ENCODE measurements at places on chromosomes 6 and 20. TPM values are rescaled to one million over a fixed set of nuclear protein-coding genes. Genes with fewer than 3 reads are reported as not detected.

DNA sequence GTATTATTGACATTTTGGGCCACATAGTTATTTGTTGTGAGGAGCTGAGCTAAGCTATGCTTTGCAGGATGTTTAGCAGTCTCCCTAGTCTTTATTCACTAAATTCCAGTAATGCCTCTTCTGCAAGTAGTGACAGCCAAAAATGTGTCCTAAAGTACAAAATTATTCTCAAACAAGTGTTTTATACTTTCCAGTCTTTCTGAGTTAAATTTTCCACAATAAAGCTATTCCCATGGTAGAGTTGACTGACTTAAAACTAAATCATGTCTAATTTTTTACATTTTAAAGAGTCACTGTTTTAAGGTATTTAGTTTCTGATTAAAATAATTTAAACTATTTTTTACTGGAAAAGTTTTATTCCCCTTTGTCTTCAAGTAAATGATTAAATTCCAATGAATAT, 717.8 kb upstream of the HS3ST5 start:
- DNase-seq: no peak

OR2H2 gene
- not detected for polyA plus RNA-seq

DNA sequence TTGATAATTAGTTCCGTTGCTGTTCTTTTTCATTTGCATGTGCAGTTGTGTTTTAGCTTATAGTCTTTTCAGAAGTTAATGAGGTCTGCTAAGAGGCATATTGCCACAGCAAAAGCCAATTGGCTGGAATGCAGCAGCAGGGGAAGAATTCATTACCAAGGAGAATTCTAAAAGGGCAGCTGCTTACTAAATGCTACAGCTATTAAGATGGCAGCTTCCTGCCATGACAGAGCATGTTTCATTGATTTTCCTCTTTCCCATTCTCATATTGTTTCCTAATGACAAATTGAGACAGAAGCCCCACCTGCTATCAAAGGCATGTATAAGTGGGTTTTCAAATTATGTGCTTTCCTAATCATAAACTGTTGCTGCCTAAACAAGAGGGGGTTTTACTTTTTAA, 66.6 kb downstream of the CLVS2 start:
- no peak for DNase-seq

- peak; percentile 76 for DNase-seq
These were observed 90.2 kb downstream of the DST start for GRCh38 chr6:56552187-56553130.

DNA sequence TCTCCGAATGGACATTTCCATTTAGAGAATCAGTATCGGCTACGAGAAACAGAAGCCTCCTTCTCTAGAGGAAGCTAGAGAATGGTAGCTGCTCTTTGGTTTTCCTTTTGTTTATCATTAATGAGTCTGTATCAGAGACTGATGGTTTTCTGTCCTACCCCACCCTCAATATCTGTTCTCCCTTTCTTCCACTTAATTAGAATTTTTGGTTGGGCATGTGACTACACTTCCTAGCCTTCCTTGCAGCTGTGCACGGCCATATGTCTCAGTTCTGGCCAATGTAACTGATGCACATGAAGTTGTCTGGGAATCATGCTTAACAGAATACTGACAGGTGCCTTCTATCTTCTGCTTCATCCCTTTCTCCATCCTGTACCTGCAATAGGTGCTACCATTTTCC, 19.0 kb downstream of the RNF24 start:
- no peak for DNase-seq

- no peak for DNase-seq
These were observed 232.3 kb downstream of the QKI start for GRCh38 chr6:163646866-163647265.

DNA sequence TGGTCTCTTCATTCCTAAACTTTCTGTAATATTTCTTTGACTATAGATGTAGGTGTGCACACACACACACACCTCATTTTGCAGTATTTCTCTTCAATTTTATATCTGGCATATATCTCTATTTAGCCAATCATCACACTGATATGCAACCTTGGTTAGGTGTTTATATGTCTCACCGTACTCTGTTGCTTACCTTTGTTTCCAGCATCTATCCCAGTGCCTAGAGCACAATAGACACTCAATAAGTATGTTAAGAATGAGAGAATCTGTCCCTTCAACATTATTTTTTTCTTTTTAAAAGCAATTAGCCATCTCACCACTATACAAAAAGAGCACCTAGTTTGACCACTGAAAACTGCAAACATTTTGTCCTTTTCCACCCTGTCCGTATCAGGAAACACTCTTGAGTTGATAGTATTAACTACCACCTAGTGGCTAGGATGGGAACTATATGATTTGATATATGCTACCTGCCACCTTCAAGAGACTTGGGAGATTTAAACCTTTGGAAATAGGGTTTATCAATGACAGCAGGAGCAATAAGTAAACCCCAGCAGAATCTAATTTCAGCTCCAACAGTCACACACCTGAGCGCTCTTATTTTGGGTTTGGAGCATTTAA, 48.7 kb upstream of the RSPO3 start:
- DNase-seq: peak; percentile 45

DNA sequence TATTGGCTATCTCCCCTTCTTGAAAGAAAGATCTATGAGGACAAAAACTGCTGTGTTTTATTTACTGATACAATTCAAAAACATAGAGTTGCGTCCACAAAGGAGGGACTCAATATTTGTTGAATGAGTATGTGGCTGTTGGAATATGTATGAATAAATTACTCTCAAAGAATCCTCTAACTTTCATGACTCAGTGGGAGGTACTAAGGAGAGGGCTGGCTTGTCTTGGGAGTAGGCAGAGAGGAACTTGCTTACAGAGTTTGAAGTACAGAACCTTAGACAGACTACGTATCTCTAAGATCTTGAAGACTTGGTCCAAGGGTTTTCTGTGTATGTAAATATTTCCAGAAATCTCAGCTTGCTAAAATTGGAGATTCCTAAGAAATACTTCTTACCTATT, 504.0 kb upstream of the PTCHD4 start:
- DNase-seq: peak; percentile 30

DNA sequence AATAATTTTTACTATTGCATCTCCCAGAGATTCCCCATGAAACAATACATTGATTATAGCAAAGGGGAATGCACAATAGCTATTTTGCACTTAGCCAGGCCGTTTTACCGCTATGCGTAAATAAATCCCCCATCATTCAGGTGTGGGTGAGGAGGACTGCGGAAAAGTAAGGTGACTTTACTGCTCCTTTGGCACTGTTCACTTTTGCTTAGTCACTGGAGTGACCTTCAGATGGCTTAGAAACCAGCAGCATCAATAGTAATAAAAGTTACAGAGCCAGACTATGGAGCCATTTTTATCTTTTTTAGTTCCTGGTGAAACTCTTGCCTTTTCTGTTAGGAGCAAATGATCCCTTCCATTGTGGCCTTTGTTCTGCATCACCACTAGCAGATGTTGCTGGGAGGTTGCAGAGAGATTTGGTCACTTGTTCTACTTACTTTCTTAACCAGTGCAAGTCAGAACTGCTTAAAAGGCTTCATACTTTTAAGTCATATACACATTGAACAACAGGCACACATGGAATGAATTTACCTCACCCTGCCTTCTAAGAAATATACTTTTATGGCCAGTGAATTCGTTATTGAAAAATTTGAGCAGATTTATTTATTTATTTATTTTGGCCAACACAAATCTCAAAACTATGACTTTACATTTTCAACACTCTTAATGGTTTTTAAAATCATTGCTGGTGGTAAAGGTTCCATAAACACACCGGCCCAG, 12.1 kb upstream of the BTBD3 start:
- peak; percentile 29 for DNase-seq

GRCh38 chr20:57990396-57990987, 238.0 kb downstream of the ANKRD60 start:
- DNase-seq: no peak

SPDEF gene
- 0.04 TPM for polyA plus RNA-seq

DNA sequence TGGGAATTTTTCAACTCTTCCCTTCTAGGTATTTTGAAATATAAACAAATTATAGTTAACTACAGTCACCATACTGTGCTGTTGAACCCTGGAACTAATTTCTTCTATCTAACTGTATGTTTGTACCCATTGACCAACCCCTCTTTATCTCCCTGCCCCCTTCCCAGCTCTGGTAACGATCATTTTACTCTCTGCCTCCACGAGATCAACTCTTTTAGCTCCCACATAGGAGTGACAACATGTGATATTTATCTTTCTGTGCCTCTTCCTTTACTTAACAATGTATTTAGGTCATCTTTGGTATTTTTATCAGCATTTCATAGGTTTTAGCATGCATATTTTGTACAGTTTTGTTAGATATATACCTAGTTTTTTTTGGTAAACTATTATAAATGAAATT, 45.9 kb downstream of the ASXL1 start:
- no peak for DNase-seq

- no peak for DNase-seq
These were observed 33.7 kb upstream of the SCUBE3 start for GRCh38 chr6:35179901-35180535.

- no peak for DNase-seq
These were observed 288.2 kb downstream of the CENPW start for GRCh38 chr6:126628125-126628524.

DNA sequence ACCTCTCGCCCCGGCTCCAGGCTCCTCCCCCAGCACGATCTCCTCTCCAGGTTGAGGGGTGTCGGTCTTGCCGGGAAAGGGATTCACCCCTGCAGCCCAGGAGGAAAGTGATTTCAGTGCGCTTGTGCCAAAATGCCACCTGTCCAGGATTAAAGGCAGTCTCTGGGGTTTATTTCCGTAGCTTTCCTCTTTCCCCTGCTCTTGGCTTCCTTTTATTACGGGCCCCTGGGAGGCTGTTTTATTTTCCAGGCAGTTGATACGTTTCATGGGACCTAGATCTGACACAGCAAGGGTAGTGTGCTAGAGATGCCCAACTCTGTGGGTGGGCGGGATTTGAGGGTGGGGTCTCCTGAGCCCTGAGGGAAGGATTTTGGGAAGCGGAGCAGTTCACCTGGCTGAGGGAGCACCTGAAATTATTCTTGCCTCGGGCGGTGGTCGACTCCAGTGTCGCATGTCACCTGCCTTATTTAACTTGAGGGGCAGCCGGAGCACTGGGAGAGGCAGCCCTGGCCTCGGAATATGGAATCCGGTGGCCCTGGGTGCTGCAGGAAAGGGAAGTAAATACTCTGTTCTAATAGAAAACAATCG, 9.5 kb upstream of the NKX2-2 start:
- DNase-seq: no peak

DNA sequence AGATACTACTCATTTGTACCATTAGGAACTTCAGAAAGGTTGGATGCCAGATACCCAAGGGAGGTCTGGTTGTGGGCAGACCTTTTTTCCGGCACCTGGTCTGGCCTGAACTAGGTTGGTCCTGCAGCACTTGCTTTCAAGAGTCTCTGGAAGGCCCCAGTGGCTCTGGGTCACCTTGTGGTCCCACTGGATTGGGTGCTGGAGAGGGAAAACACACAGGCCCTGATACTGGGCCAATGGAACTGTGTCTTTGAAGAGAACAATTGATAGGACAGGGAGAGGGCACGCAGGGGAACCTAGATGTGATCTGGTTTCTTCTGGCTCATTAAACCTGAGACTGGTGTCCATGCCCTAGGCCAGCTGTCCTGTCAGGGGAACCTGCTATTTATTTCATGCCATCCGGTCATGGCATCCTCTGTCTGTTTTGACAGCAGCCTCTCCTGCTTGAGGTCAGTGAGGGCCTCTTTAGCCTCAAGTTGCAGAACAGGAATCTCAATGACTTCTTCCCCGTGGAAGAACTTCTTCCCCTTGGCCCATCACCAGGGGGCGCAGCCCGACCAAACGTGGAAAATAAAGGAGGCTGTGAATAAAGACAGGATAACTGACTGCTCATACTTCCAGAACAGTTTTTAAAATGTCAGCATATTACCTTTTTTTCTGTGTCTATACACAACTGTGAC, 25.0 kb downstream of the TAF8 start:
- DNase-seq: peak; percentile 69

SLC17A2 gene
- not detected for polyA plus RNA-seq

DNA sequence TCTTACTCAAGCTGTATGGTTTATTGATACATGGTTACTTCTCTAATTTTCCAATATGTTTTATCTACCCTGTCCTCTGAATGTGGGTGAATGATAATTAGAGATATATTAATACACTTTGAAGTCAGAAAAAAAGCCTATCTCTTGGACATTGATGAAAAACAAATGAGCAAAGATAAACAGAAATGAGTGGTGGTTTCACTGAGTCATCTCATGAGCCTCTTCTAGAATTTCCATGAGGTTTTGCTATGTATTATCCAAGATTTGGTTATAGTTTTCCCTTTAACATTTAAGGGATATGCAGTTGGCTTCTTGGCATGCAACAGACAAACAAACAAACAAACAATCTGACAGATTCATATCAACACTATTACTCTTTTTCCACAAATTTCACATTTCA, 586.8 kb downstream of the RFPL4B start:
- peak; percentile 57 for DNase-seq

HSPA1L gene
- polyA plus RNA-seq: 0.97 TPM

SPATS1 gene
- not detected for polyA plus RNA-seq

DNA sequence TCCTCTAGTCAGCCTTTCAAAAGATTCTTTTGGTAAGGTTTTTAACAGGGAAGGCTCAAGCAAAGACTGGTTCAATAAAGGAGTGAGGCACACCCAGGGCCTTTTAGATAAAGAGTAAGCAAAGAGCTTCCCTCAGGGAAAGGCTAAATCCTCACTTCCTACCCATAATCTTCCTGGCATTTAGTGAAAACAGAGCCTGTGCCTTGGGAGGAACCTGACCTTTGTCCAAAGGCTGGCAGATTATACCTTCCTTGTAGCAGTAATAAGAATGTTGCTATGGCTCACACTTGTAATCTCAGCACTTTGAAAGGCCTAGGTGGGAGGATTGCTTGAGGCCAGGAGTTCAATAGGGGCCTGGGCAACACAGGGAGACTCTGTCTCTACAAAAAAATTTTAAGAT, 280.1 kb upstream of the PLCB4 start:
- DNase-seq: no peak

- peak; percentile 86 for DNase-seq
These were observed 580.3 kb upstream of the GJE1 start for GRCh38 chr6:141552463-141552862.

GRCh38 chr6:162715601-162716000, 12.0 kb downstream of the PRKN start:
- no peak for DNase-seq

ADAM33 gene
- polyA plus RNA-seq: 1.7 TPM

- peak; percentile 99 for DNase-seq
These were observed 176.4 kb downstream of the ARID1B start for GRCh38 chr6:156953479-156954146.

- DNase-seq: no peak
These were observed 108.9 kb downstream of the SAMD5 start for GRCh38 chr6:147617366-147617765.
